T-helper 1 cell (primary cell): ENCODE measurements at places on chromosomes 3 and 15.

GRCh38 chr3:98962951-98963350, 61.5 kb upstream of the DCBLD2 start:
- DNase-seq = no peak

DNA sequence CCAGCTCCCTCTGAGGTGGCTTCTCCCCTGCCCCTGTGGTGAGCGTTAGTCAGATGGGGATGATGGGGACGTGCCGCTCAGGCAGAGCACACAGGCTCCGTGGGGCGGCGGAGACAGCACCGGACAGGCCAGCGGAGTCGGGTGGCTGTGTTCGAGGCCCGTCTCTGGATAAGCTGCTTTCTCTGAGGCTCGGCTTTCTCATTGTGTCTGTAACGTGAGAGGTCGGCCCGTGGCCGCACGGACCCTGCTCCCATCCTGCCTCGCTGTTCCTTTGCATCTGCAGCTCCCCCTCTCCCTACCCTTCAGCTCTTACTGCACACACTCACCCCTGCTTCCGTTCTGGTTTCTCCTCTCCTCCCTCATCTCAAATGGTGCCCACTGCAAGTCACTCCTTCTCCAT, 62.5 kb downstream of the FAM43A start:
- no peak for DNase-seq

GRCh38 chr3:105950881-105951600, 82.2 kb upstream of the CBLB start:
- no peak for DNase-seq

GRCh38 chr3:152779653-152780052, 55.3 kb upstream of the P2RY1 start:
- no peak for DNase-seq

GRCh38 chr3:64916937-64917336, 229.1 kb upstream of the ADAMTS9 start:
- DNase-seq = no peak

DNA sequence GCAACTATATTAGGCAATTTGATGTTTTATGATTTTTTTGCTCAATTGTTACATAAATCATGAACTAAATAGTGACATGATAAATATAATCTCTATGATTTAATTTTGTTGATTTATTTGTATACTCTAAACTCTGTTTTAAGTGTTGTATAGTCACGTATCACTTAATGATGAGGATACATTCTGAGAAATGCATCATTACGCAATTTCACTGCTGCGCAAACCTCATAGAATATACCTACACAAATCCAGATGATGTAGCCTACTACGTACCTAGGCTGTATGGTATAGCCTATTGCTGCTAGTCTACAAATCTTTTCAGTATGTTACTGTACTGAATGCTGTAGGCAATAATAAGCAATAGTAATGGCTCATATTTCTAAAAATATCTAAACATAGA, 1029.8 kb downstream of the SI start:
- DNase-seq = no peak

DNA sequence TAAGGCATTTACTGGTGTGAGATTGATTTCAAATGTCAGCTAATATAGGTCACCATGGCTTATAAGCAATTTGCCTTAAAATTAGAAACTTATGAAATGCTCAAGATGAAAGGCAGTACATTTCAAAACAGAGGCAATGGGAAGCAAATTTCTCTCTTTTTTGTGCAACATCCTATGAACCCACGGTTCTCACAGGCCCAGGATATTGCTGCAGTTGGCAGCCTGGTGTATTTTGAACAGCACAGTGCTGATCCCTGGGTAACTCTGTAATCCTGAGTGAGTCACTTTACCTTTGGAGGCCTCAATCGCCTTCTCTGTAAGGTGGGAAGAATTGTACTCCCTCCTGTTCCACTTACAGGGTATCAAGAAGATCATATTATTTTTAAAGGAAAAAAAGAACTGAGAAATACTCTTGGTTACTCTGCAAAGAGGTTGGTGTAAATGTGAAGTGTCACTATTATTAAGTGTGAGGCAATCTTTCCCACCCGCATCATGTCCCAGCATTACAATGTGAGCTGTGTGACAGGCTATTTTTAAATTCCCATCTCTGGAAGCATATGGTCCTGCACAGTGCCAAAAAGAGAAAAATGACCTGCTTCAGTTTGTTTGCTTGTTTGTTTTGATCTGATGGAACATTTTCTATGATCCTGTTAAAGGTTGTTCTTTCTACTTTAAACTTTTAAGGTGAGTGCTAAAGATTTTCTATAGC, 190.1 kb upstream of the LPP start:
- DNase-seq = no peak

DNA sequence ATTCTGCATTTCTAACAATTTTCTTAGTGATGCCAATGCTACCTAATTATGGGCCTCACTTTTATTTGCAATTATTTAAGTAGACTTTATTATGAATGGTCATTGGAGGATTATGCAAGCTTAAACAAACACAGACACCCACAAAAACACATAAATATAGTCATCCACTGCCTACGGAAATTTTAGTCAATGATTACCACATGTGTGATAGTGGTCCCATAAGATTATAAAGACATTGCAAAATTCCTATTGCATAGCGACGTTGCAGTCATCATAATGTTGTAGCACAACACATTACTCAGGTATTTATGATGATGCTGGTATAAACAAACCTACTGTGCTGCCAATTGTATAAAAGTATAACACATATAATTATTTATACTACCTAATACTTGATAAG, 247.8 kb upstream of the ALCAM start:
- no peak for DNase-seq

DNA sequence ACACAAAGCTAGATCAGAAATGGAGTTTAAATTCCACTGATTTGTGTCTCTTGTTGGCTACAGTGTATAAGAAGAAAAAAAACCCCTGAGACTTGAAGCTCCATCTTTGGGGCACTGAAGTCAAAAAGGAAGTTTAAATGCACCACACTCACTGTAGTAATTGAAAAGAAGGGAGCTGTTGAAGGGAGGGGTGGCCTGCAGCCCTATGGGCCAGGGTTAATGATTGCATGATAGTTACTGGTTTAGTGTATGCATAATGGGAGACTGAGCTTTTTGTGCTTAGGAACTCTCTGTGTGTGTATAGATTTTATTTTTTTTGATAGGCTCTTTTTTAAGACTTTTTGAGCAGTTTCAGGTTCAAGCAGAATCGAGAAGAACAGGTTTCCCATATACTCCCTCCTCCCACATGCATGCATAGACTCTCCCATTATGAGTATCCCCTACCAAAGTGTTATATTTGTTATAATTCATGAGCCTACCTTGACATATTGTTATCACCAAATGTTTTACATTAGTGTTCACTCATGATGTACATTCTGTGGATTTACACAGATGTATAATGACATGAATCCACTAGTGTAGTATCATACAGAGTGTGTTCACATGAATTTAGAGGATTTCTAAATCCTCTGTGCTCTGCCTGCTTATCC, 88.2 kb downstream of the TNFAIP8L3 start:
- DNase-seq = no peak

GRCh38 chr3:189202106-189202505, 30.3 kb downstream of the TPRG1 start:
- no peak for DNase-seq

DNA sequence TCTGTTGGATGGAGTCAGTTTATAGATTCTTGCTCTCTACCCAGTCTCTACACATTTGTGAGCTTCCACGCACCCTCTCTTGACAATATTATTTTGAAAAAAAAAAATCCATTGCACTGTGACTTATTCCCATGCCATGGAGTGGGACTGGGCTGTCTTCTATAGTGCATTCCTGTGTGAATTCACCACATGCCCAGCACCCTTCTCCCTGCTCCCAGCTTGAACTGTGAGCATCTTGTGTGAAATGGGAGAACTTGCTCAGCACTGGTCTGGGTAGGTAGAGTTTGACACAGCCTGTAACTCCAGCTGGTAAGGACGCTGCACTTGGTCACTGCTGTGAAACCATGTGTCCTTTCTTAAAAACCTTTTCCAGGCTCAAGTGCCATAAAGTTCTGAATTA, 91.9 kb downstream of the ARNT2 start:
- DNase-seq = no peak

- DNase-seq = no peak
These were observed 18.5 kb downstream of the DENND4A start for GRCh38 chr15:65773386-65774111.

- DNase-seq = no peak
These were observed 55.3 kb downstream of the LINGO1 start for GRCh38 chr15:77577366-77577950.

DNA sequence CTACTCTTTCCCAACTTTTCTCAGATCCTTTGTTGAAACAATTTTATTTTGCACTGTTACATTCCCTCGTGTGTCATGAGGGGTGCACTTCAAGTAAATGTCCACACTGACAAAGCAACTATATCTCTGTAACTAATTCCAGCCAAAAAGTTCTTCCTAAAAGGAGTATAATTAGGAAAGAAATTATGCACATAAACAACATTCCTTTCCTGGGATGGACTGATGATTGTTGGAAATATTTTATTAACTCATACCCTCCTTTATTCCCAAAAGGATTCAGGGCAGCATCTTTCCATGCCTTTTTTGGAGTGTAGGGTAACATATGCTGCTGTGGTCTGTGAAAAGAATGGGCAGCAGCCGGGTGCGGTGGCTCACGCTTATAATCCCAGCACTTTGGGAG, 426.1 kb upstream of the THBS1 start:
- DNase-seq = no peak

GRCh38 chr3:187812496-187812895, 67.2 kb upstream of the BCL6 start:
- no peak for DNase-seq

DNA sequence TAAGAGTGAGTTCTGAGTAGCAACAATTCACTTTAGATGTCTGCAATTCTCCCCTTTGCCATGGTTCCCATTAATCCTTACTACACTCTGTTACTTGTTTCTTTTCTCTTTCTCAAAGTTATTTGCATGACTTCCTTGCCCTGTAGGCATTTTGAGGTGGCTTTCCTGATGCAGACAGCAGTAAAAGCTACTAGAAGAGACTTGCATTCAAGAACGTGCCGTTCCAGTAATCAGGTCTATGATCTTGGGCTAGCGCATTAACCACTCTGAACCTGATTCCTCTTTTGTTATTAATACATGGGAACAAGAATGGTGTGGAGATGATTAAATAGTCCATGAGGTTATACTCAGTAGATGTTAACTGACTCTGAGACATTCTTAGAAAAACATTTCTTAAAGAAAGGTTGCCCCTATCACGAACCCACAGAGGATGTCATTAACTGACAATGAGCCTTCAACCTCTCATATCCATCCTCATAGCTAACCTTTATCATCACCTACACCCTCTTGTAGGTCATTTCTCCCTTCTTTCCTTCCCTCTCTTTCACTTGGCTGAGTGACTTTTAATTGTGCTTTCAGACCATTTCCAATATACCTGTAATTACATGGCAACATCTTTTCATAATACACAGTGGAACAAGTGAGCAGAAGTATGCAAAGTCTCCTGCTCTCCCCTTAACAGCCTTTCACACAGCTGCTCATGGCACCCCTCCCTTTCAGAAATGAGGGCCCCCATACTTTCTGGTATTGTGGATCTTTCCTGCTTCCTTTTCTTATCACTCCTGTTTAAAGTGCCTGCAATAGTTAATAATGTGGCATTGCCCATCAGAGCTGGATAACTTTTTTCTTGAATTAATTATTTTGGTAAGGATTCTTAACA, 175.9 kb downstream of the CHST2 start:
- peak; percentile 27 for DNase-seq
